Activated CD4-positive, CD25-positive, alpha-beta regulatory T cell (primary cell): ENCODE measurements at places on chromosomes 1 and 21.
A peak's percentile ranks its signal among the peaks of the same experiment; 100 is the strongest.

- peak; percentile 43 for DNase-seq
Observed at GRCh38 chr1:116817582-116818064, 63.4 kb downstream of the CD2 start.

DNA sequence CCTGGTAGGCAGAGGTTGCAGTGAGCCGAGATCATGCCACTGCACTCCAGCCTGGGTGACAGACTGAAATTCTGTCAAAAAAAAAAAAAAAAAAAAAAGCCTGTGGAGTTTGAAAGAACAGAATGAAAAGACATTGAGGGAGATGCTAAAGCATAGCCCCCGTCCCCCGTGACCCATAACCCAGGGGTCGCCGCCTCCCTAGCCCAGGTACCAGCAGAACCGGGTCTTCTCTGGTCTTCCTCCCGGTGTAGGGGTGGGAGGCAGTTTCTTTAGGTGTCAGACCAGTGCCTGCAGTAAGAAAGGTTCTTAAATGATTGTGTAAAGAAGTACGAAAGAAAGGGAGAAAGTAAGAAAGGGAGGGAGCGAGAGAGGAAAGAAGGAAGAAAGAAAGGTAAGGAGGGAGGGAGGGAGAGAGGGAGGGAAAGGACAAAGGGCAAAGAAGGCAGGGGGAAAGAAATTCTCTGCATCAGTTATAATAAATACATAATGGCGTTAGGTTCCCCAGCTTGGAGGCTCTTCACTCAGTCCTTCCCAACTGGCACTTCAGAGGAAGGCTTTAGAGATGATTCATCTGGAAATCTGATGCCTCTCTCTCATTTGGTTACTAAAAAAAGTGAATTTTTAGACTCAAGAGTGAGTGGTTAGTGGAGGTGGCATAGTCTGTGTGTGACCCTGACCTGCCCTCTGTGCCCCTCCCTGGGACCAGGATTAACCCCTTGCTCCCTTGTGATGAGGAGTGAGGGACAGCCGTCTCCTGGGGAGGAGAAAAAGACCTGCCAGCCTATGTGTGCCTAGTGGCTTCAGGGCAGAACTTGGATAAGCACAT is 1.1 kb downstream of the IL24 start:
- no peak for DNase-seq

- no peak for DNase-seq
Observed at GRCh38 chr1:203366476-203366875, 15.6 kb upstream of the FMOD start.

GRCh38 chr1:112761714-112762480 is 46.8 kb upstream of the PPM1J start:
- DNase-seq, result no peak

DNA sequence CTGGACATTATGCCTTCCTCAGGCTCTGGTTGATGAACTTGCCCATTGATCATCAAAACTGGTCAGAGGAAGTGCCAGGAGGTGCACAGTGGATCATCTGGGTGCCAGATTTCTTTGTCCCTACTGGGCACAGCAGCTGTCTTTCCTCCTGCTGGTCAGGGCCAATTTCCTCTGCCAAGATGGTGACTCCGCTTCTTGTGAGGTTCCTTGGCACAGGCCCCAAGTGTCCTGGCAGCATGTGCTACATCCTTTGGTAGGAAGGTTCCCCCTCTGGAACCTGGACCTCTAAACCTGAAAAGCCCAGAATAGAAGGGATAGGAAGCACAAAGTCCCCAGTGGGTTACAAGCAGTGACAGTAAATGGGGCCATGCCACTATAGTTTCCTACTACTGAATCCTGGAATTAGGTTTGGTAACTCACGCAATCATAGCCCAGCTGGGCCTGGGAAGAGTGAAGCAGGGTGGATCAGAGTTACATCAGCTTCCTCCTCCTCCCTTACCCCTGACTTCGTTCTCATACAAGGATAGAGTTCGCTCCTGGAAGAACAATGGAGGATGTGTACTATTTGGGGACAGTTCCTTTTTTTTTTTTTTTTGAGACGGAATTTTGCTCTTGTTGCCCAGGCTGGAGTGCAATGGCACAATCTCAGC is 147.1 kb downstream of the CNIH3 start:
- no peak for DNase-seq

- no peak for DNase-seq
Observed at GRCh38 chr1:64186138-64186897, 17.1 kb upstream of the UBE2U start.

DNA sequence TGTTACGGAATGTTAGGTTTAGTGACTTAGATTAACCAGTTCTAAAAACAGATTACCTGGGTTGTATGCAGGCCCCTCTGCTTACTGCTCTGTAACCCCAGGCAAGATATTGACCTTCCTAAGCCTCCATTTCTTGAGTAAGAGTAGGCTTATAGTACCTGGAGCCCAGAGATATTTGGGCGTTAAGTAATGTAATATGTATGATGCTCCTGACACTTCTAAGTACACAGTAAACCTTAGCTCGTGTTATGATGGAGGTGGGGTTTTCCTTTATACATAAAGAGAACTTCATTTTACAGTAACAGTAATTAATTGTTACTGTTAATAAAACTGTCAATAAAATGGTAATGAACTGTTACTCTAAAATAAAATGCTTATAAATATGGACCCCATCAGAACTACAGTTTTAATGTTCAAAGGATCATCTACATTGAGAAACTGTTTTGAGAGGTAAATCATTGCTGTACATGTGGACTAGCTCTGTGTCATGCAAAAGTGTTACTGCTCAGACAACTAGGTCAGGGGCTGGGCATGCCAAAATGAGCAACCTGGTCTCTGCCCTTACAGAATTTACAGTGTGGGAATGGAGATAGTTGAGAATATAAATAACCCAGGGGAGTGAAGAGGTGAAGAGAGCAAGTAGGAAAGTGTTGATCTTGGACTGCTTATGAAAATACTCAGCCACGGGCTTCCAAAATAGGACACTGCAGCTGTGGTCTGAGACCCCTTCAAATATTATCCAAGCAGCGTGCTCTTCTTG is 26.6 kb downstream of the LRRC8C start:
- DNase-seq, result no peak

GRCh38 chr1:205928317-205928716 is 14.9 kb downstream of the SLC26A9 start:
- DNase-seq, result no peak

GRCh38 chr1:191595170-191595569 is 563.1 kb upstream of the RGS18 start:
- DNase-seq, result no peak
